ENCODE measurements at places on chromosomes 7 and 10. TPM values are rescaled to one million over a fixed set of nuclear protein-coding genes. Genes with fewer than 3 reads are reported as not detected.
A peak's percentile ranks its signal among the peaks of the same experiment; 100 is the strongest.

Gene ARHGEF5
- 9.3 TPM for total RNA-seq

Gene FAM204A
- total RNA-seq: 103 TPM

Gene LRMDA
- not detected for total RNA-seq

Gene TMEM236
- 0.06 TPM for total RNA-seq

Gene PNLIPRP3
- not detected for total RNA-seq

Gene ITGB8
- total RNA-seq: 1.3 TPM

Gene TBC1D12
- total RNA-seq: 1.6 TPM

Gene EIF3B
- 364 TPM for total RNA-seq

Gene ANXA11
- total RNA-seq: 118 TPM

GRCh38 chr10:5775685-5776084 is 37.5 kb downstream of the GDI2 start:
- no peak for DNase-seq

DNA sequence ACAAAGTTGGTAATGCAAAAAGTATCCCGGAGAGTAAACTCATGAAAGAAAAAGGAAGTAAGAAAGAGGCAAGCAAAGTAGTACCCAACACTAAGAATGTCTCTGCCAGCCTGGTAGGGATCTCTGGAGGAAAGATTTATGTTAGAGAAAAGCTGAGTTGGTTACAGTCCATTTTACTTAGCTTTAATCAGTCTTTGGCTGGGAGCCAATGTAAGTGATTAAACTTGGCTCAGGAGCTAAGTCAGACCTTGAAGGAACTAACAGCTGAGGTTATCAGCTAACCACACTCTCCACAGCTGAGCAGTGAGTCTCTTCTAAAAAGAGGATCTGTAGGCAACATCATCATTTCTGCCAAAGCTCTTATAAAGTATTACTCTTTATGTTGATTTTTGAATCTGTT is 148.0 kb downstream of the ANKRD7 start:
- peak; percentile 82 for DNase-seq

- no peak for DNase-seq
Observed at GRCh38 chr10:93404048-93404354, 78.1 kb downstream of the MYOF start.

DNA sequence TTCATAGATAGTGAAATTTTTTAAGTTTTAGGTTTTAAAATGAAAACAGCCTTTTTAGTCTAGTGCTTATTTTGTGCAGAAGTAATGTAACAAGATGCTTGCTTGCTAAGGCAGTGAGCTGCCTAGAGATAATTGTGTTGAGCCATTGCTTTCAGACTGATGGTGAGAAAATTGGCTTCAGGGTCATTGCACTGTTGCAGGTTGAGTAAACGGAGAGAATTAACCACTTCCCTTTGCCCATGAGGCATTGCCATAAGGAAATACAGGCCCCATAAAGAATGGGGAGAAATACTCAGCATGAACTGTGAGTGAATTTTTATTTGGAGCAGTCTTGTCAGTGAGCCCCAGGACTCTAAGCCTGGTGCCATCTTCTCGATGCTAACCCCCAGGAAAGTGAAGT is 140.5 kb downstream of the LRRC4 start:
- DNase-seq: no peak

GRCh38 chr7:109158246-109158645 is 588.6 kb downstream of the DNAJB9 start:
- no peak for DNase-seq

DNA sequence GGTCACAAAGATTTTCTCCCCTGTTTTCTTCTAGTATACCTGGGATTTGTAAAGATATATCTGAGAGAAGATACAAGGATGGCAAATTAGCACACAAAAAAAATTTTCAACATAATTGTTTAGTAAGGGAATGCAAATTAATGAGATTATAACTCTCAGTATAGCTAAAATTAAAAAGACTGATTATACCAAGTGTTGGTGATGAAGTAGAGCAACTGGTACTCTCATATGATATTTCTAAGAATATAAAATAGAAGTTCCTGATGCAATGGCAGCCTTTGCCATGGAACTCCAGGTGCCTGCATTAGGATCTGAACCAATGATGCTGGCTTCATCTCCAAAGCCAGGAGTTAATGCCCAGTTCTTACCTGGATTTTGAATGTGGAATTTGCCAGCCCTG is 51.4 kb upstream of the KIAA1217 start:
- no peak for DNase-seq

DNA sequence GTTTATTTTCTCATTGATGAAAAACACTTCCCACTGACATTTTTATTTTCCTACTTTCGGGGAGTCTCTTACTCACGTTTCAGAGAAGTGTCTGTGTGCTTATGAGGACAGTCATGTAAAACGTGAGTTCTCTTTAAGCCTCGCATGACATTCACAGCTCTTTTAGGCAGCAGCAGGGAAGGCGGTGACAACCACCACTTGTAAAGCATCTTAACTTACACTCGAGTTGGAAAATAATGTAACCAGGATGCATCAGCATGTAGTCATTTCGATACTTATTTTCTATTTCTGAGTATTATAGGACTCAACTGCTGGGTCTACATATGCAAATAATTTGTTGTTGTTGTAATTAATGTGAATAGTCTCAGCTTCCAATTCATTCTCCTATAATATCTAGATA is 153.6 kb downstream of the SEMA3D start:
- no peak for DNase-seq

DNA sequence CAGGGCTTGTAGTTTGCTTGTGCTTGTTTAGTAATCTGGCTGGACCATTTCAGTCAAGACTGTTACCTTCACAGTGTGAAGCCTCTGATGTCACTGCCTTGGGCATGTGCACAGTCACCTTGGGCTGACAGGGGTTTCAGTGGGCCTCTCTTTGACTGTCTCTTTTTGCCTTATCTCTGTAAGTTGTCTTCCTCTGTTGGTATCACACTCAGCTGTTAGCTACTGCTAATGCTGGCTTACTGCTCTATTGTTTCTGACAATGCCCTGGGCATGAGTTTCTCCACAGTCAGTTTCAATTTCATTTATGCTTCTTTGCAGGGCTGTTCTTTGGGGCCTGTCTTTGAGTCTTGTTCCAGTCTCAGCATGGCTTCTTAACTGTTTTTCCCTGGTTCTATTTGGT is 201.9 kb upstream of the SHH start:
- no peak for DNase-seq

GRCh38 chr7:13411636-13412035 is 577.8 kb downstream of the ETV1 start:
- peak; percentile 9 for DNase-seq

- DNase-seq: peak; percentile 86
Observed at GRCh38 chr7:116258734-116259133, 48.4 kb downstream of the TES start.

DNA sequence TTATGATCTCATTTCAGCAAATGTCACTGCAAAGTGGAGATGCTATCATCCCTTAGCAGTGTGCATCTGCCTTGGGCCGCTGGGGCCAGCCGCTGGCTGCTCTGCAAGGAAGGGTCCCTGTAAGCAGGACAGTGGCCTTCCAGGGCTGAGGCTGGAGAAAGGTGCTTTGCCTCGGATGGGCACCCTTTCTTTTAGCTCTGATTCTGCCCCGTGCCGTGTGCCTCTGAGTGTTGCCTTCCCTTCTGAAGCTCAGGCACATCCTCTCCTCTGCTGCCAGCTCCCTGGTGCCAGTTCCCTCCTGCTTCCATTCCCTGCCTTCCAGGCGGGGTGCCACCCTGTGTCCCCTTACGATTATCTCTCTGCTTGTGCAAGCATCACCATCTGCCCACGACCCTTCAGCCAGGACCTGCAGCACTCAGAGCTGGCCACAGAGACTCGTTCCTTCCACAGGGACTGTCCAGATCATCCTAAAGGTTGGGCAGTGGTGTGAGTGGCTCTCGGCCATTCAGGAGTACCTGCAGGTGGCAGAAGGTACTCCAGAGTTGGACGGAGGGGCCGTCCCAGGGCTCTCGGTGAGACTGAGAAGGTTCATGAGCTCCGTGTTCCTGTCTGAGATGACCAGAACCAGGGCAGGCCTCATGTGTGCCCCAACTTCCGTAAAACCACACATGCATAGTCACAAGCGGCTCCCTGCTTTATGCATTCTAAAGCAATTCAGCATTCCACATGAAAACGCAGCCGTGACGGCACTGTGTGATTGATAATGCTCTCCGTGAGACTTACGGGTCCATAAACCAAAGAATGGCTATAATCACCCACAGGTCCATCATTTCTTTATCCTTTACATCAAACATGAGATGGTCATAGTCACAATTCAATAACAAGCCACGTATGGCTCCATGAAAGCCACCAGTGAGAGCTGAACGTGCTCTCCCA is 371.4 kb downstream of the DNAJB6 start:
- DNase-seq: no peak

DNA sequence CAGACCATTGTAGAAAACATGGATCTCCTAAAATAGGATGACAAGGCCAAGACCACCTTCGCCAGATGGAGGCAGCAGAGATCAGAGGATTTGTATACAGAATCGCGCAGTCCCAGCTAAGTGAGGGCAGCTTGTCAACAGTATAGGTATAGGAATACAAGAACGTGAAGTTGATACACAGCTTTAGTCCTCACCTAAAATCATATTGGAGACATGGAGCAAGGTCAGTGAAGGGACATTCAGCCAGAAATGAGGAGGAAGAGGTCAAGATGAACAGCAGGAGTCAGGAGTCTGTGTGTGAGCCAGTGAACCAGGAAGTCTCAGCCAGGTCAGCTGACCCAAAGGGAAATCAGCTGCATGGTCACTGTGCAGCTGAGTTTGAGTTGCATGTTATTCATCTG is 263.4 kb upstream of the PRKCQ start:
- DNase-seq: peak; percentile 28

- DNase-seq: no peak
Observed at GRCh38 chr7:76121044-76121443, 73.1 kb downstream of the MDH2 start.

- no peak for DNase-seq
Observed at GRCh38 chr7:37416378-37417106, 32.1 kb downstream of the ELMO1 start.

DNA sequence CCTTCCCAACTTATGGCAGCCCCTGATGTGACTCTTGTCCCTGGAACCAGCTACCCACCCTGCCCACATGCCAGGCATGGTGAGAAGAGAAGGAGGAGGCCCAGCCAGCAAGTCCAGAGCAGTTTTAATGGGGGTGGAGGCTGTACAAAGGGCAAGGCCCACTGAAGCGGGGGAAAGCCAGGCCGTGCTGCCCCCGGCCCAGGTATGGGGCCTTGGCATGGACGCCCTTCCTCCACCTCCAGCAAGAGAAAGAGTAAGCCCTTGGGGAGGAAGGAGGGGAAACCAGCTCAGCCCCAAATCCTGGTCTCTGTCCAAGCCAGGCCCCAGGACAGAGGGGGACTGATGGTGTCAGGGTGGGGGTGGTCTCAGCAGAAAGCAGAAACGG is 7.0 kb downstream of the NFKB2 start:
- no peak for DNase-seq

DNA sequence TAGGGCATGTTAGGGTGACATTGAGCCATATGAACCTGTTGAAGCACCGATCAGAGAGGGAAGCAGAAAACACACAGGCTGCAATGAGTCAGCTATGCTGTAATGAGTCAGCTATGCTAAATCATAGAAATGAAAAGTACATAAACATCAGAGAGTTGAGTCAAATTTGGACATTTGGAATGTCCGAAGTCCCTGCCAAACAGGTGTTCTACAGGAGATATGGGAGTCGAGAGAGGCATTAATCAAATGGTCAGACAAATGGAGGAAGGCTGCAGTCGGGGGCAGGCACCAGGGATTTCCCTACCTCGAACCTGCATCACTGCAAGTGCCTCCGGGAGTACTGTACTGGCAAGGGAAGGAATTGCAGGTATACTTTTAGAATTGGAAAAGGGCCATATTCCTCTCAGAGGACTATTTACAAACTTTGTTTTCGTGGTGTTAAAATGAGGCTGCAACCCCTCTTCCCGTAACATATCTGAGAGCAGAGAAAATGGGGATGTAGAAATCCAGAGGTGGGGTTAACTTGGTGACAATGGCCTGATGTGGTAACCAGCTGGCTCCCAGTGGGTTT is 8.8 kb upstream of the ZC3HAV1 start:
- no peak for DNase-seq

DNA sequence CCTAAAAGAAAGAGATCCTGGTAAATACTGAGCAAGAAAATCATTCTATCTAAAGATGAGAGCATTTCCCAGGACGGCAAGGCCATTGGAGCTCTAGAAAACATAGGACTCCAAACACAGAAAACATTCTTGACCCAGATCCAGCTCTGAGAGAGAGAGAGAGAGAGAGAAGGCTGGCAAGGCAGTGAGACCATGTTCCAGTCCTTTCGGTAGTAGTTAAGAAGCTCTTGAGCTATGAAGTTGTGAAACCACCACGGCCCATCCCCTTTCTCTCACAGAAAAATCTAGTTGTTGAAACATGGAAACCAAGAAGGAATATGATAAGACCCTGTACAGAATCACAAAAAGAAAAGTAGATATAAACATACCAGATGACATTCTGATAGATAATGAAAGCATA is 212.4 kb upstream of the NPSR1 start:
- no peak for DNase-seq

GRCh38 chr10:70355051-70356021 is 27.1 kb downstream of the LRRC20 start:
- peak; percentile 48 for DNase-seq

- DNase-seq: peak; percentile 11
Observed at GRCh38 chr10:62278441-62278910, 9.8 kb upstream of the RTKN2 start.

- DNase-seq: peak; percentile 63
Observed at GRCh38 chr7:94888551-94888950, 18.8 kb upstream of the PPP1R9A start.

GRCh38 chr7:139088268-139088667 is 21.3 kb downstream of the ZC3HAV1 start:
- no peak for DNase-seq

DNA sequence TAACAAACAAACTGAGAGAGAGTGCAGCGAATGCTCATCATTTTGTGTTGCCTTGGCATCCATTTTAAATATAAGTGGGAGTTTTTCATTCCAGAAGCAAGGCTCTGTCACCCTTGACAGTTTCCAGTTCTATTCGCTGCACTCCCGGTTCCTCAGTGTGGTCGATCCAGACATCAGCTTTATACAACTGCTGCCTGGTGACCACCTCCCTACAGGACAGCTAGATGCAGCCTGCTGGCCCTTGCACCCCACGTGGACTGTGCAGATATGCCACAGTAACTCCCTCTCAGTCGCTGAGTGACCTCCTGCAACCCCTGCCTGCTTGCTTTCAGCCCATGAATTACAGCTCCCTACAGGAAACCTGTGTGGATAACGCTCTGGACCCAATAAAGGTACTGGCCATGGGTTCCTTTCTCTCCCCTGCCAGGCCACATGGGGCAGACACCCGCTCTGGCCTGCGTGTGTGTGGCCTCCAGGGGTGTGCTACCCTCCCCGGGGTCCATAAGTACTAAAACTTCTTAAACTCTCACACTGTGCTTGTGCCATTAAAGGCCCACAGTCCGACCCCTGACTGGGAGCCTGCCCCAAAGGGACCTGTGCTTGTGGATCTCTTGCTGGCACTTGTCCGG is 23.6 kb downstream of the BEND7 start:
- DNase-seq: no peak

GRCh38 chr7:45192621-45193041 is 35.0 kb downstream of the RAMP3 start:
- no peak for DNase-seq

DNA sequence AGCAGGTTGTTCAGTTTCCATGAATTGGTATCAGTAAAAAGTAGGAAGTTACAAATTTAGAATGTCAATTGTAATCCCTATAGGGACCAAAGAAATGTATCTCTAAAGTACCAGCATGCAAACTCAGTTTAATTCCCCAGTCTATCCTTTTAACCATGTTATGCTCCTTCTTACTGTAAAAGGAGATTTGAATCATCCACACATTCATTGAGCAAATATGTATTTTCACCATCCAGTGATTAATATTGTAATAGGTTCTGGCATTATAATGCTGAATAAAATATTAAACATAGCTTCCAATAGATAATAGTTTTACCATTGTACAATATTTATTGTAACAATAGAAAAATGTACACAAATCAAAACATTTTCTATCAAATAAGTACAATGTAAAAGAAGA is 228.2 kb upstream of the SEMA3A start:
- DNase-seq: no peak
